ENCODE measurements at places on chromosomes 3 and 15. TPM values are rescaled to one million over a fixed set of nuclear protein-coding genes. Genes with fewer than 3 reads are reported as not detected.

- DNase-seq, result no peak
Measured at GRCh38 chr15:88636050-88636449, 2.8 kb upstream of the ISG20 start.

DNA sequence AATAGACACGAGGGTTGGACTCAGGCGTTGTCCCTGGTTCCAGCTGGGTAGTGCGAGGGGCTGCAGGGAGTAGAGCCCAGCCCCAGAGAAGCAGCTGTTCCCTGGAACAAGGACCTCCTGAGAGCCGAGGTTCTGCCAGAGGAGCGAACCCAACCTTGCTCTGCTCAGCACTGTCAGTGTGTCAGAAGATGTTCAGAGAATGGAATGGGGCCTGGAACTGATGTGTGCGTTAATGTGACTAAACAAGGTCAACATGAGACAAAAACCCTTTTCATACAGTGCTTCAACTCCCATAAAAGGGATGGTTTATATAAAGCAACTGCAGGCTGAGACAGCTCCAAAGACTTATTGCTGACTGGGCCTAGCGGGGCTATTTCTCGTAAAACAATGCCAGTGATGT is 35.5 kb upstream of the HACD2 start:
- no peak for DNase-seq

DNA sequence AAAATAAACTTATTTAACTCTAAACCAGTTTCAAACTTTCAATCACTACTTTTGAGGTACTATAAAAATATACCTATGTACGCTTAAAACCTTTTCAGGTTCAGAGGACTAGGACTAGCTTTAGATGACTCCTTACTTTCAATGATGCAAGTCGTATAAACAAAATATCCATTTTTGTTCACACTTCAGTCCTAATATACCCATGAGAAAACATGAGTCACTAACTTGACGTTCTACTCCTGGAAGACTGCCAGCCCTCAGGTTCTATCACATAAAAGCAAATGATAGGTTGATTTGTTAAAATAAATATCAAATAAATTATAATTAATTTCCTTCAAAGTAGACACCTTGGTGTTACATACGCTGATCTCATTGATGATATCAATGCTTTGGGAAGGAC is 10.6 kb upstream of the P3H2 start:
- no peak for DNase-seq

ZNF80 gene
- total RNA-seq, result not detected

SHISA5 gene
- total RNA-seq, result 99.5 TPM

- DNase-seq, result no peak
Measured at GRCh38 chr3:23861689-23862088, 55.1 kb downstream of the NKIRAS1 start.

GHSR gene
- not detected for total RNA-seq

GATA2 gene
- total RNA-seq, result 4.2 TPM

DNA sequence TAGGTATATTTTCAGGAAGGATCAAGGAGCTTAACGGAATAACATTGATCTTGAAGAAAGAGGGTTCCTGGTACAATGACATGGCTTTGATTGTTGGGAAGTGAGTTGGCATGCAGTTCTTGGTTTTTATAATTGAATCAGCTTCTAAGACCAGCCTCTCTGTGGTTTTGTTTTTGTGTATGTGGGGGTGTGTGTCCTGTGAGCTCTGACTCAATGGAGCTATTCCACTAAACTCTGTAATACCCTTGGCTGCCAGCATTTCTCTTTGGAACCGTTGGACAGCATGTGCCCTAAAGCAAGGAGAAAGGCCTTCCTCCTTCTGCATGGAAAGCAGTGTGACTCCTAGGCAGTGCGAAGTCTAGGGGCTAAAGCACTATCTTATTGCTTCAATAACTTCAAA is 124.8 kb downstream of the EDEM1 start:
- DNase-seq, result no peak

All from omental fat pad (tissue), 4 donors.